ENCODE measurements at places on chromosomes 3 and 15. TPM values are rescaled to one million over a fixed set of nuclear protein-coding genes. Genes with fewer than 3 reads are reported as not detected.

- no peak for DNase-seq
Observed at GRCh38 chr3:10783360-10784351, 32.4 kb upstream of the SLC6A11 start.

GRCh38 chr3:23864931-23865330, 51.9 kb downstream of the NKIRAS1 start:
- DNase-seq = no peak

GRCh38 chr15:62320259-62320658, 155.2 kb upstream of the C2CD4B start:
- no peak for DNase-seq

DNA sequence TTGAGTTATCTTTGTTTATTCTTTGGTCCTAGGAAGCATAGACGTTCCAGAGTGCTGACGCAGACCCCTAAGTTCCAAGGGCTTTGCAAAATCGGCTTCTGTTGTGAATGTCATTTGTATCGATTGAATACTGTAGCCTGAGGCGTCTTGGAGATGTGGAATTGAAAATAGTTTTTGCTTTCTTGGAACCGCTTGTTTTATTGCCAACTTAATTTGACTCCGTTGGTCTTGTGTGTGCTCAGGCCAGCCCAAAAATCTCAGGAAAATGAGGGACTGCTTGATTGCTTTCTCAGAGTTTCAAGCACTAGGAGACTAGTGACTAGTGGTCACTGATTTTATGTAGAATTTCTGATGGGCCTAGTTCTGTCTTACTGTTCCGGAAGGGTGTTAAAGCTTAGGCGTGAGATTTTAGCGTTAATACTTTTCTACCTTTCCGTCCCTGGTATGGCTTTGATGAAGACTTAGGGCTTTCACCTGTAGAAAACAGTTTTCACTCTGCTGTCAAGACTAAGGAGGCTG, 263 bp upstream of the UTS2B start:
- peak; percentile 41 for DNase-seq

GRCh38 chr15:39513936-39514335, 66.9 kb upstream of the THBS1 start:
- DNase-seq = no peak

- DNase-seq = no peak
Observed at GRCh38 chr15:99009741-99010330, 2.2 kb upstream of the PGPEP1L start.

GRCh38 chr3:75650191-75650590, 13.9 kb upstream of the FRG2C start:
- DNase-seq = no peak

GRCh38 chr3:100261485-100261903, 702 bp downstream of the TBC1D23 start:
- no peak for DNase-seq

GRCh38 chr15:78212546-78213424, 21.6 kb downstream of the ACSBG1 start:
- DNase-seq = peak; percentile 82

MAP2K5 gene
- 9.0 TPM for polyA plus RNA-seq

STAC gene
- polyA plus RNA-seq = 0.27 TPM
